ENCODE measurements at places on chromosomes 4 and X.

GRCh38 chr4:83255584-83255983, 29.0 kb downstream of the COQ2 start:
- no peak for DNase-seq

GRCh38 chr4:3399277-3400194, 42.2 kb upstream of the HGFAC start:
- DNase-seq = peak; percentile 21

DNA sequence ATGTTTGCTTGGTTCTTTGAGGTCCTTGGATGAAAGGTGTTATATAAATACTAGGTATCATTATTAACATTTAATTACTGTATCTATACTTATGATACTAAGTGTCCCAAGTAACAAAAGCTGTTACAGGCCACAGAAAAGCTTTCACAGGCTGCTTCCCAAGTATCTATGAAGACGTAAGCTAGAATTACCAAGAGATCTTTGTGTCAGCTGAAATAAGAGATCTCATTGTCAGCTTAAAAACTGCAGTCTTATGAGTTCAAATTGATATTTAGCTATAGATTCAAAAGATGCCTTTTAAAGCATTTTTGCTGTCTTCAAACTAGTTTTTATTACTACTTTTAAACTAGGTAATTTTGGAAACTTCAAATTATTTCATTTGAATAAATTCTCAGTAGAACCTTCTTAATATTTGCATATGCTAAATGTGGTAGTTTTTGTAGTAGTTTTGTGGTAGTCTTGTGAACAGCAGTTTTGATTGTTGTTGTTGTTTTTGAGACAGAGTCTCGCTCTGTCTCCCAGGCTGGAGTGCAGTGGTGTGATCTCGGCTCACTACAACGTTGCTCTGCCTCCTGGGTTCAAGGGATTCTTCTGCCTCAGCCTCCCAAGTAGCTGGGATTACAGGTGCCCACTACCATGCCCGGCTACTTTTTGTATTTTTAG, 170.0 kb upstream of the RPL34 start:
- no peak for DNase-seq

- DNase-seq = peak; percentile 64
Observed at GRCh38 chrX:119790977-119791436, 423 bp downstream of the RPL39 start.

GRCh38 chr4:86011117-86011516, 348.7 kb downstream of the MAPK10 start:
- DNase-seq = no peak

GRCh38 chrX:50677789-50678188, 136.2 kb downstream of the SHROOM4 start:
- DNase-seq = no peak

DNA sequence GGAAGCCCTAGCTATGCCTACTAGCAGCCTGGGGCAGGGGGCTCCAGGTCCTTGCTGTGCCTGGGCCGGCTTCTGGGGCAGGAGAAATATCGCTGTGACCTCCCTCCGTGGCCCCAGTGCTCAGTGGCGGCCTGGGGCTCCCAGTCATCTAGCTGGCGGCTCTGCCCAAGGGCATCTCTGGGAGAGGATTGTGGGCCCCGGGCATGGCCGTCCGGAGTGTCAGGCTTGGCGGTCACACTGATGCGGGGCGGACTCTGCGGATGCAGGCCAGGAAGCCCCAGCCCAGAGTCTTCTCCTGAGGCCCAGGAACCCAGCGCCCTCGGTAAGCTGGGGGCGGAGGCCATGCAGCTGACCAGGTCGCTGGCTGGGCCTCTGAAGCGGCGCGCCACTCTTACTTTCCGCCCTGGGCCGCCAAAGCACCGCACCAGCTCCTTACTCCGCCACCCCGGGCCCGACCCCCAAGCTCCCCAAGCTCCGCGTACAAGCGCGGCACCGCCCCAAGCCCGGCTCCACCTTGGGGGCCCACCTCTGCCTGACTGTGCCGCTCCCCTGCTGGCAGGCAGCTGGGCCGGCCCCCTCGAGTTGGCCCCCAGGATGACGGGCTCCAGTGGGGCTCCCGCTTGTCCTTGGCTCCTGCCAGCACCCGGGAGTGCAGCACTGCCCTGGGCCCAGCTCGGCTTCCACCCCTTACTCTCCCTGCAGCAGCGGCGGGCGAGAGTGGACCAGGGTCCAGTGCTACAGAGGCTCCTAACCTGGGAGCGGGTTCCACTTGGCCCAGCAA, 720.0 kb downstream of the PCDH18 start:
- no peak for DNase-seq

- no peak for DNase-seq
Observed at GRCh38 chr4:122156819-122157218, 4.7 kb downstream of the BLTP1 start.

DNA sequence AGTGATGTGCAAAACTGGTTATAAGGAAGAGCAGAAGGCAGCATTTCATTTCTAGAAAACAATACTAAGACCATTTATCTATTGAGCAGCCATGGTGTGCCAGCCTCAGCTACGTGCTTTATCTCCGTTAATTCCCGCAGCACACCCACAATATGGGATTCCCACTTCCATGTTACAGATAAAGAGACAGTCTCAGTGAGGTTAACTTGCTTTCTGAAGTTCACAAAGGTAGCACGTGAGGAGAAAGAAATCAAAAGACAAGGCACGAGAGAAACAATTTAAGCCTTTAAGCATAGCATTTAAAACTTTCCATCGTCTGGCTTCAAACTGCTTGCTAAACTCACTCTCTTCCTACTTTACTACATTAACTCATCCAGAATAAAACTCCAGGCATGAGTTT, 8.0 kb upstream of the RPL34 start:
- no peak for DNase-seq

- no peak for DNase-seq
Observed at GRCh38 chr4:94400191-94400590, 51.6 kb upstream of the PDLIM5 start.

DNA sequence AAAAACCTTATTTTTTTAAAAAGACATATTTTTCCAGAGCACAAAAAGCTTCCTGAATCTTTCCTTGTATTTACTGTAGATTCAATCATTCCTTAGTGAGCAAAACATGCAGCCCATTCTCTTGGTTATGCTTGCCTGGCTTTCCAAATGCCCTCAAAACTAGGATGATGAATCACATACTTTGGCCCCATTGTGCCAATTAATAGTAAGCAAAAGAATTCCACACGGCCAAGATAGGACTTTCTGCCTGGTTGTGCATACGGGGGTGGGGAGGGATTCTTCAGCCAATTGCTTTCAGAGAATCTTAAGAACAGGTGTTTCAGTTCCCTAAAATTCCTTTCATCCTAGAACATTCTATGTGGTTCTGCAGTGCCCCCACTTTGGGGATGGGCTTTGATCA, 7.0 kb downstream of the RAI2 start:
- DNase-seq = peak; percentile 51

GRCh38 chrX:103158317-103158621, 56.6 kb upstream of the BEX4 start:
- no peak for DNase-seq

DNA sequence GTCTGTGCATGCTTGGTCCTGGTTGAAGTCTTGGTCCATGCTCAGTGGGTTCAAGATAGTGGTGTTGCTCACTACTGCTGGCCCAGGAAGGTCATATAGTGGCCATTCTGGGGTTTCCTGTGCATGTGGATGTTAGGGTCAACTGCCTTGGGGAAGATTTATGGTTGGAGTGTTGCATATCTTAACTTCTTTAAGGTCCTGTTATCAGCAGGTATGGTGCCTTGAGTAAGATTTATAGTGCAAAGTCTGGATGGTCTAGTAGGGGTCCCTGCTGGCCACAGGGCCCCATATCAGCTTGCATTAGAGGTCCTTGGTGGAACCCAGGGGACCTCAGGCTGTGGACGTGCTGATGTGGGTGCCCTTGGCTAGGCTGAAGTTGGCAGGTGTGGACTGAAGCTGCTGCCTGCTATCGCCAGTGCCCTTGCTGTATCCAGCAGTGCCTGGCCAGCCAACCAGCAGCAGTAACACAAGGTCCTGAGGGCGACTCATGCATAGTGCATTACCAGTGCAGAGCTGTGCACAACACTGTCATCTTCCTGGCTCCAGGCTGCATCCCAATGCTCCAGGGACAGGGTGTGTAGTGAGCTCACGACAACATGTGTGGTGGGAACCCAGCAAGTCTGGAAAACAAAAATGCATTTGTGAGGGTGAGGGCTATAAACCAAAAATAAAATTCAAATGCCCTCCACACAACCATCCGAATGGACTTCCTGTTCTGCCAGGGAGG, 61.0 kb downstream of the BEX3 start:
- DNase-seq = no peak

GRCh38 chr4:141654098-141654497, 17.7 kb downstream of the IL15 start:
- peak; percentile 49 for DNase-seq

GRCh38 chrX:132809581-132809980, 148.8 kb downstream of the HS6ST2 start:
- DNase-seq = no peak

GRCh38 chrX:114365065-114365834, 218.6 kb upstream of the HTR2C start:
- peak; percentile 20 for DNase-seq

GRCh38 chr4:146443525-146443924, 78.2 kb downstream of the SLC10A7 start:
- no peak for DNase-seq

DNA sequence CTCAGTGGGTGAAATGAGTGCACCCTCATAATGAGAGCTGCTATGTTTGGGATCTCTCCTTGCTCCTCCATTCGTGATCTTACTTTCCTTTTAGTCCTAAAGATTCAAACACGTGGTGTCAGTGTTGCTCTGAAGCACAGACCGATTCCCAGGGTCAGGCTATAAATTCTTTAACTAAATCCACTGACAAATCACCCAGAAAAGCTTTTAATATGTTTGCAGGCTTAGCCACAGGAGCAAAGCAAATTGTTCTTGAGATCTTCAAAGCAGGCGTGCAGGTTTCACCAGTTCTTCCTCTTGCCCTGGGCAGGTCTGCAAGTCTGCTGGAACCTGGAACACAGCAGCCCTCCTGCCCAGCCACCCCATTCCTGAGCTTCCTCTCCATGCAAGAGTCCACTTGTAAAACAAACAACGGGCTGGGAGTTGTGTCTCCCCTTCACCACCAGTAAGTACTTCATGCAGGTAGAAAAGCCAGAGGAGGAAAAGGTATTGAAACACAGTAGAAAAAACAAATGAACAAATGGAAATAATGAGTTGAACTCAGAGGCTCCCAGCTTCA, 70.1 kb upstream of the ENPP6 start:
- DNase-seq = peak; percentile 77

DNA sequence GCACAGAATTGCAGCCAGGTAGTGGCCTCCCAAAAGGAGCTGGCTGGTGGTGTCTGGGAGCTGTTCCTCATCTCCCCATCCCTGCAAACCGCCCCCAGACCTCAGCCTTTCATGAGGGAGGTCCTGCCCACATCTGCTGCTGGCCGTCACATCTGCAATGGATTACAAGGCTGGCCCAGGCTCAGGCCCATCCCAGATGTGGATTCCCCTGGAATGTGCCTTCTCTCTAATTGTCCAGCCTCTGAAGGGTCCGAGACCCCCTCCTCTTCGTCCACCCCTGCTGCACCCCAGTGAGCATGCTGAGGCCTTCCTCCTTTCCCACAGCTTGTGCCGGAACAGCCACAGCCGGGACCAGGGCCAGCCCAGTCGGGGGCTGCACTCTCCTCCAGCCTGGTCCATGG, 115.0 kb upstream of the NALF2 start:
- no peak for DNase-seq

GRCh38 chr4:164959896-164960295, 17.6 kb downstream of the TRIM61 start:
- no peak for DNase-seq

GRCh38 chr4:87425711-87426110, 3.3 kb downstream of the NUDT9 start:
- no peak for DNase-seq

GRCh38 chrX:77087529-77088169, 359.5 kb upstream of the FGF16 start:
- peak; percentile 37 for DNase-seq

GRCh38 chr4:133801883-133802282, 399.7 kb downstream of the PABPC4L start:
- no peak for DNase-seq

- no peak for DNase-seq
Observed at GRCh38 chr4:95061220-95061619, 303.5 kb downstream of the BMPR1B start.

- no peak for DNase-seq
Observed at GRCh38 chr4:188727746-188728145, 588.5 kb downstream of the TRIML1 start.

GRCh38 chr4:15910155-15910940, 28.2 kb downstream of the FGFBP1 start:
- DNase-seq = no peak

DNA sequence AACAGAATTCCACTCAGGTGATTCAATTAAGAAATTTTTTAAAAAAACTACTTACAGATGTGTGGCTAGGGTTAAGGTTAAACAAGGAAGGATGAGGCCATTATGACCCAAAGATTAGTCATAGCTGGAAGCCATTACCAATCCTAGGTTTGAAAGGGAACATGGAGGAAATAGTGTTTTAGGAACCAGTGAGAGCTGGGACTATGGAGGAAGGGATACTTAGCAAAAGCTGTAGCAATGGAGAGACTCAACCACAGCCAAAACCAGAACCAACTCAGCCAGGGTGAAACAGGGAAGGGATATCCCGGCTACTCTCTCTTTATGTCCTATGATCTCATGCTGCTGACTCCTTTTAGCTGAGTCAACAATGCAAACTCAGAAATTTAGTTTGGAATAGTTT, 148.6 kb upstream of the CNKSR2 start:
- DNase-seq = peak; percentile 7

DNA sequence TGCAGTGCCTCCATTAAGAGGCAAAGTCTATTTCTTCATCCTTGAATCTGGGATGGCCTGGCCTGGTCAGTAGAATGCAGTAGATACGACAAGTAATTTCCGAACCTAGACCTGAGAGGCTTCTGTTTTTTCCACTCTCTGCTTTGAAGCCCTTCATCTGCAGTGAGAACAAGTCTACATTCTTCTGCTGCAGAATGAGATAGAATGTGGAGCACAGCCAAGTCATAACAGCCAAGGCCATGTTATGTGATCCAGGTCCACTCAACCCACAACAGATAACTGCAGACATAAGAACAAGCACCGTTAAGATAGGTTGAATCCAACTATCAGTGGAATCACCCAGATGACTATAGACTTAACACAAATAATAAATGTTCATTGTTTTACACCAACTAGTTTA, 1297.7 kb downstream of the C4orf33 start:
- DNase-seq = no peak

GRCh38 chr4:146256328-146256727, 42.0 kb downstream of the REELD1 start:
- DNase-seq = no peak

- peak; percentile 98 for DNase-seq
Observed at GRCh38 chrX:20477836-20478524, 211.3 kb upstream of the RPS6KA3 start.

GRCh38 chrX:40282946-40283660, 185.3 kb upstream of the BCOR start:
- DNase-seq = no peak

- no peak for DNase-seq
Observed at GRCh38 chrX:79506001-79506400, 138.9 kb upstream of the ITM2A start.

DNA sequence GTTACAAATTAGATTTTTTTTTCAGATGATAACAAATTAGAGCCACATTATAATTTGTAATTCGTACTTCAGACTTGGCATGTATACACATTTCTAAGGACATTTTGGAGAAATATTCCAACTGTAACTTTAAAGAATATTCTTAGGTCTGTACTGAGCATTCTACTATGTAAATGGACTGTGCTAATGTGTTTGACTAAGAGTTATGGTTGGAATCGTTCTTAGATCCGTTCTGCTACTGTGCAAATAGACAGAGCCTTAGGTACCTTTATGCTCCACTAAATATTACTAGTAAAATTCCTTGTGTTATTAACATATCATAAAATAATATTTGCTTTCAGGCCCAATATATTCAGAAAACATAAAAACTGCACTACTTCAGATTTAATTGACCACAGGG, 1180.0 kb upstream of the TENM3 start:
- DNase-seq = no peak

All from DMS53 (cell line).